ENCODE measurements at places on chromosomes 5 and 9. TPM values are rescaled to one million over a fixed set of nuclear protein-coding genes. Genes with fewer than 3 reads are reported as not detected.

DNA sequence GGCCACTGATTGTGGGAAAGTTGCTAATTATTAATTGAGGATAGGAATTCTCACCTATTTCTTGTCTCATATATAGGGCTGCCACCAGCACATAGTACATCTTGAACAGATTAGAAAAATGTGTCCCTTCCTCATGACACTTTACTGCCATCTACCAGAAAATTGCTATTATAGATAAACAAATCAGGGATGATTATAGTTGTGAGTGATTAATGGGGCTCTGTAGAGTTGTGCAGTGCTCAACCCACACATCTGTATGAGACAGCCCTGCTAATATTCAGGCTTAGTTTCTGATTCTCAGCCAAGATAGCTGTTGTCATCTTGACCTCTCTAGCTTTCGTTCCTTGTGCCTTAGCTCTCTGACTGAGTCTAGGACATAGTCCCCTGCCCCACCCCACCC, 373.3 kb downstream of the TLE4 start:
- DNase-seq, result no peak

DNA sequence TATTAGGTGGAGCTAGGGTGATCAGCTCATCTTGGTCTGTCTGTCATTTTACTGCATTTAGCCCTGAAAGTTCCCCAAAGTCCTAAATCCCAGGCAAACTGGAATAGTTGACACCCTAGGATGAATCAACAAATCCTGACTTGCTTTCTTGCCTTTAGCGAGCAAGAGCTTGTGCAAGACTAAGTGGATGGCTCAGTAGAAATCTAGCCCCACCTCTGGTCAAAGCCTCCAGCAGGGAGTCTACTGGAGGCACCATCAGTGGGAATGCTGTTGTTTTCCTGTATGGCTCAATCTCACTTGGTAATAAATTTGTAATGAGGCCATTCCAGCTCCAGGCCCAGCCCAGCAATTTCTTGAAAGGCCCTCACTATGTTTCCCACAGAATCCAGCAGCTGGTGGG, 43.7 kb upstream of the TRPC7 start:
- DNase-seq, result no peak

DNA sequence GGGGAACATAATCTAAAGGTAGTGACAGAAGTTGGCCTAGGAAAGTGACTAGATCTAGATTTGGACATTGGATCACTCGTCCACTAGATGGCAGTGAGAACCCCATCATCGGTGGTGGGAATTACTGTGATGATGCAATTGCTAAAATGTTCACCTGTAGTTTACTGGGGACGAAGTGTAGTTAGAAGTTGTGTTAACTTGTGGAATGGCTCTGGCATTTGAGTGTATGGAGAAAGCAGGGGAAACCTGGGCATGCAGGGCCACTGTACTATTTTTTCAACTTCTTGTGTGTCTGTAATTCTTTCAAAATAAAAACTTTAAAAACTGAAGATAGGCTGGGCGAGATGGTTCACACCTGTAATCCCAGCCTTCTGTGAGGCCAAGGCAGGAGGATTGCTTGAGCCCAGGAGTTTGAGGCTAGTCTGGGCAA, 75.5 kb downstream of the PHAX start:
- DNase-seq, result no peak

DNA sequence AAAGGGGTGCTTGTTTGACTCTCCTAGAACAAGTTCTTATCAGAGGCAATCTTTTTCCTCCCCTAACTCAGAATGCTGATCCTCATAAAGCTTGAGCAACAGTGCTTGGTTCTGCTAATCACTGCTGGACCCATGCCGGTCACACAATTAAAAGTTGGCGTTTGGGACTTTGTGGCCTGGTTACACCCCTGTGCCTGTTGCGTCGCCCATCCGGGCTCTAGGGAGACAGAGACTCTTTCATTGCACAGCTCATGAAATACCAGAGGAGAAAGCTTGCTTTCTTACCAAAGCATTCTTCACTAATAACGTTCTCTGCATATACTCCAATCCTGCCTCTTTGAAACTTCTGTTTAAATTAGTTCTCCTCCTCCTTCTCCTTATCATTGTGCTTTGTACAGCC, 301.1 kb downstream of the NR3C1 start:
- no peak for DNase-seq

DNA sequence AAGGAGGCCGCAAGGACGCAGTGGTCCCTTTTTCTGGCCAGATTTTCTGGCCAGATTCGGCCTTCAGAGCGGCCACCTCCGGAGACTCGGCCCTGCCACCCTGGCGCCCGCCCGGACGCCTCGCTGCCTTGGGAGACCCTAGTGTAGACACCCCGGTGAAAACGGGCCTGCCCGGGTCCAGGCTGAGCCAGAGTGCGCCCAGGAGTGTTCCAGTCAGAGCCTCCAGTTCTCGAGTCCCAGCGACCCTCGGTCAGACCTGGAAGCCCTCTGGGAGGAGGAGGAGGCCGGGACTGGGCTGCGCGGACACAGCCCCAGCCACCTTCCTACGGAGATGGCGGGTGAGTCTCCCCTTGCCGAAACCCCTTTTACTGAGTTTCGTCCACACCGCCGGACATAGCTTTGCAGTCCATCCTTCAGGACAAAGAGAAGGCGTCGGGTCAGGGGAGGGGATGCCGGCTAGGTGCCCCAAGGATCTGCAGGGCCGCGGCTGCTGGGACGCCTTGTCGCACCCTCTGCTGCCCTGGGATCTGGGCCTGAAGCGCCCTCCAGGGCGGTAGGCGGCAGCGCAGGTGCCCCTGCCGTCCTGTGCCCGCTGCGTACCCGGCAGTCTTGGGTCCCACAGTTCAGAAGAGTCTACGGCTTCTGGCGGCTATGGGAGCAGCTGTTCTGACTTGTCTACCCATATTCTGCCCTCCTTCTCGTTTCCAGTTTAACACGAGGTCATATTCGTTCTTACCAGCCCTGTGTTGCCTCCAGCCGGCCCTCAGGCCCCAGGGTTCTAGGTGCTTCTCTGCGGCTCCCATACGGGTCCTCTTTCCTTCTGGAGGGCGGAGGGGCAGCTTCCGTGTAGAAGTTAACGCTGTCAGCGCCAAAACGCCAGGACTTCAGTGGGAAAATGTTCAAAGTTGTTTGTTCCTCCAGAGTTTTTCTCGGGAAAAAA, 1771.7 kb upstream of the CDH9 start:
- peak; percentile 53 for DNase-seq

GRCh38 chr5:170638454-170639220, 134.8 kb downstream of the KCNIP1 start:
- peak; percentile 62 for DNase-seq

DNA sequence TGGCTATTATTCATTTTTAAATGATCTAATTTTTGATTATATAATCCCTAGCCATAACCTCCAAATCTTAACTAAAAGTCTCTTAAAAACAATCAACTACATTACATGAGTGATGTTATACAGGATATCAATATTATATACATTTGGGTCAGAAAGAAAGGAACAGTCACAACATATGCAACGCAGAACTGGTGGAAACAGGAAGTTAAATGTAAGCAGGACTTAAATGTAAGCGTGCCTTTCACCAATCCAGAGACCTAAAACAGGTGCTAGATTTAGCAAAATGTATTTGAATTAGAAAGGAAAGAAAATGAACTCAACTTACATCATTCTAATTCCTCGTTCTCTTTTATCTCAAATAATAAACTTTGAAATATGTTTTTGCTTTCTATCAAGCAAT, 738.5 kb downstream of the PTPRD start:
- DNase-seq, result no peak

GRCh38 chr9:89342213-89342612, 23.9 kb downstream of the SECISBP2 start:
- no peak for DNase-seq

DNA sequence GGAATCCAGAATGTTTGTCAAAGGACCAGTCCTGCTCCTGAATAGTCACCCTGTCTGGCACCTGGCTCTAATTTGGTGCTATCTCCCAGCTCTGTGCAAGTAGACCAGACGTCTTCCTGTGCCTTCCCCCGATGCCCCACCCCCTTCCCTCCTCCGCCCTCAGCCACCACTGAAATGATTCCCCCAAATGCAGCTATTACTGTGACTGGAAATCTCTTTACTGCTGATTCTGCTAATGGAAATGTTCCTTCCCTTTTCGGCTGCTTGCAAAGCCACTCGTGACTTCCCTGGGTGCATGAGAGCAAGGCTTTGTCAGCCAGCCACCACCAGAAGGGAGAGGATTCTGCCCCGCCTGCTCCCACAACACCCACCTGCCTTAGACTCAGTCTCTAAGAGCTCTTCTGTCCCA, 11.4 kb downstream of the ASTN2 start:
- no peak for DNase-seq

GRCh38 chr5:38420691-38421390, 135.6 kb downstream of the LIFR start:
- peak; percentile 29 for DNase-seq

GRCh38 chr5:66232706-66233445, 88.8 kb downstream of the SREK1 start:
- DNase-seq, result no peak

- DNase-seq, result peak; percentile 35
These were observed 41.6 kb downstream of the CDK5RAP2 start for GRCh38 chr9:120538339-120538738.

DNA sequence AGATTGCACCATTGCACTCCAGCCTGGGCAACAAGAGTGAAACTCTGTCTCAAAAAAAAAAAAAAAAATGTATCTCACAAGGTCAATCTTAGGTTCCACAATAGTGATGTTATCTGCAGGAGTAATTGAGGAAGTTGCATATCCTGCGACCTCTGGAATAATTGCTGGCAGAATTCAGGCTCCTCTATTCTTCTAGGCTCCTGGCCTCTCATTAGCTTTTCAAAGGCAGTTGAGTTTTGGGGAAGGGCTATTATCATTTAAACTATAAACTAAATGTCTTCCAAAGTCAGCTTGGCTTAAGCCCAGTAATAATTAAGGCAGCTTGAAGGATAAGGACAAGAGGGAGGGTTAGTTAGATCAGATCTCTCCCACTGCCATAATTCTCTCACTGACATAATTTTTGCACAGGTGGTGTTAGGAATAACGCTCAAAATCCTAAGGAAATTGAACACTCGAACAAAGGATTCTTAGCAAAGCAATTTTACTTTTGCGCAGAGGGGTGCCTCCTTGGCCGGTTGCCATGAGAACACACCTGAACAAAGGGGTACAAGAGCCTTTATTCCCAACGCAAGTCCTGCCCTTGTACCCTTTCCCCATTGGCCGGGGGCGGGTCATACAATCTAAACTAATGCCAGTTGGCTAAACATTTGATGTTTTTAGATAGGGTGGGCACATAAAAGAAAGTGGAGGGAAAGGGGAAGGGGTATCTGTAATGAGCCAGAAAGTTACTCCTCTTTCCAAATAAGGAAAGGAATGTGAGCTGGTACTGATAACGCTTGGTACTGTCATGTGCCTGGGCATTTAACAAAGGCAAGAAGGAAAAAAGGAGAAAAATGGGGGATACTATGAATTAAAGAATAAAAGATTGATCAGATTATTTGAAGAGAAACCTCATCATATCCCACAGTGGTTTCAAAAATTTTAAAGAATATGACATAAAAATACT, 106.4 kb upstream of the CCNG1 start:
- DNase-seq, result no peak

- DNase-seq, result no peak
These were observed 9.4 kb downstream of the NR6A1 start for GRCh38 chr9:124761710-124762109.

DNA sequence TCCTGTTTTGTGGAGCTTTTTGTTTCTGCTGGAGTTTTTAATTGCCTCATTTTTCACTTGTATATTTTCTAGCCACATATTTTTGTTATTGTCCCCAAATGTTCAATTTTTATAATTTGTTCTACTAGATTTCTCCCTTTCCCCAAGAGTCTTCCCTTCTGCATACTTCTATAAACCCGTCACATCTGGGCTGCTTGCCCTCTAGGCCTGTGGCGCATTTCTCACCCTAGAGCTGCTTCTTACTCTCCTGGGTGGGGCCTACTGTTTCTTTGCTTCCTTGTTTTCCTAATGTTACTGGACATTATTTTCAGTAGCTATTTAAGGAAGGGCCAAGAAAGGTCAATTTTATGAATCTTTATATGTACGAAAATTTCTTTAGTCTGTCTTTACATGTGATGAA, 51.5 kb downstream of the NXNL2 start:
- DNase-seq, result no peak

DNA sequence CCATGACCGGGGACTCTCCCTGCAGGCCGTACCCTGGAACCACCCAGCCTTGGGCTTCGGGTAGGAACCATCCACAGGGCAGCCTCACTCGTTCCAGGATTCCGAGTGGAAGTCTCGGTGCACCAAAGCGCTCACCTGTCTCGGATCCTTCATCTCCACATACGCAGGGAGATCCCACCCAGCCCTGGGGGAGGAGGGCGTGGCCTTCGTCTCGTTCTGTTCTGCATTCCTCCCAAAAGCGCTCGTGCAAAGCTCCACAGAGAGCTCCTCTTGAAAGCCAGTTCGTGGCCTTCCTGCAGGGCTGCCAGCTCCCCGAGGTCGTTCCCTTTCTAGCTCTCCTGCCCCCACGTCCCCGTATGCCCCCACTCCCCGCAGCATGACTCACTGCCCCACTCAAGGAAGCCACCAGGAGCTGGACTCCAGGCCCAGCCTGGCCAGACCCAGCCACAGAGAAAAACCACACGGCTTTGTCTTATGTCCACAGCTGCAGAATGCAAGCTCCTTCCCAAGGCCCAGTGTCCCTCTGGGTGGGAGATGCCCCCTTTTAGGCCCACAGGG, 65.0 kb upstream of the SARDH start:
- DNase-seq, result no peak

GRCh38 chr9:82599336-82599949, 463.5 kb downstream of the RASEF start:
- DNase-seq, result no peak

DNA sequence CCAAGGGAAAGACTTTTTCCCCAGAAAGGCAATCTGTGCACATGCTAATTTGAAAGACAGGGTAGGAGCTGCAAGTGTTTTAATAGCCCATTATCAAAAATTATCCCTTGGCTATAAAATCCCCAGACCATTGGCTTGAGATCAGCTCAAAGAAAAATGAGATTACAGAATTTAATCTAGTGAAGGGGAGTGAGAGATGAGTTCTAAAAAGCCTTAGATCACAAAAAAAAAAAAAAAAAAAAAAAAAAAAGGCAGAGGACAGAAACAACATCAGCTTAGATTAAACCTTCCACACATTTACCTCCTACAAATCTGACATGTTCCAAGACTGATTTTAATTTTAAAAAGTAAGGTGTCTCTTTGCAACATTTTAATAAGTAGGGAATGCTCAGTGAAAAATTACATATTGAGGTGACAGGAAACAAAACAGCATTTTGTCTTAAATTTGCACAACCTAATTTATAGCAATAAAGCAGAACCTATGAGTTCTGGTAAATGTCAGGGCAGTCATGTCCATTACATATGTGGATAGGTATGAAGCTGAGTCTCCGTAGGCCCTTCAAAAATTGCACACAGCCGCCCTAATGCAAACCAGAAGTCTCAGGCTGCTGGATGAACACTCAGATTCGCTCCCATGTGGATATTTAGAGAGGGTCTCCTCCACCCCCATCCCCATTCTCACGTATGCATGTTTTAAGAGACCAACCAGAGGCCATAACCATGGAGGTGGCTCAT, 43.4 kb downstream of the NFIB start:
- DNase-seq, result no peak

Gene CAMK4
- 0.40 TPM for total RNA-seq

Gene ITGA2
- 1.1 TPM for total RNA-seq

Gene TPM2
- 1,139 TPM for total RNA-seq

Gene CKMT2
- 1,891 TPM for total RNA-seq

Gene OTULINL
- total RNA-seq, result 10.6 TPM

Gene BTNL9
- total RNA-seq, result 55.2 TPM
